ENCODE measurements at places on chromosomes 13 and 19.
A peak's percentile ranks its signal among the peaks of the same experiment; 100 is the strongest.

DNA sequence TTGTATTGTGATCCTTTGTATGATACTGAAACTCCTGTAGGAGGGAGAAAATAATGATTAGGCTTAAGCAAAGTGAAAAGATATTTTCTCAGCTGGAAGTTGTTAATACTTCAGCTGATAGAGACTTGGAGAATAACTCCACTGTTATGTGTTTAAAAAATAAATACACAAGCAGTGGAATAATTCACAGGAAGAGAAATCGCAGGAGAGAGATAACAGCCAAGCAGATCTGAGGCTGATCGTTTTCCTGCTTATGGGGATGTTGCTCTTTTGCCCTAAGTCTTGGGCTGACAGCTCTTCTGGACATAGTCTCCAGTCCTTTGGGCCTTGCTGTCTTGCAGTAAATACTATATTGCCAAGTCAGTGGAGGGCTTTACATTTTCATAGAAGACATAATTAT lies 93.3 kb downstream of the OLFM4 start:
- no peak for DNase-seq

- DNase-seq = peak; percentile 95
Measured at GRCh38 chr19:39372047-39372802, 18.7 kb downstream of the PAF1 start.

DNA sequence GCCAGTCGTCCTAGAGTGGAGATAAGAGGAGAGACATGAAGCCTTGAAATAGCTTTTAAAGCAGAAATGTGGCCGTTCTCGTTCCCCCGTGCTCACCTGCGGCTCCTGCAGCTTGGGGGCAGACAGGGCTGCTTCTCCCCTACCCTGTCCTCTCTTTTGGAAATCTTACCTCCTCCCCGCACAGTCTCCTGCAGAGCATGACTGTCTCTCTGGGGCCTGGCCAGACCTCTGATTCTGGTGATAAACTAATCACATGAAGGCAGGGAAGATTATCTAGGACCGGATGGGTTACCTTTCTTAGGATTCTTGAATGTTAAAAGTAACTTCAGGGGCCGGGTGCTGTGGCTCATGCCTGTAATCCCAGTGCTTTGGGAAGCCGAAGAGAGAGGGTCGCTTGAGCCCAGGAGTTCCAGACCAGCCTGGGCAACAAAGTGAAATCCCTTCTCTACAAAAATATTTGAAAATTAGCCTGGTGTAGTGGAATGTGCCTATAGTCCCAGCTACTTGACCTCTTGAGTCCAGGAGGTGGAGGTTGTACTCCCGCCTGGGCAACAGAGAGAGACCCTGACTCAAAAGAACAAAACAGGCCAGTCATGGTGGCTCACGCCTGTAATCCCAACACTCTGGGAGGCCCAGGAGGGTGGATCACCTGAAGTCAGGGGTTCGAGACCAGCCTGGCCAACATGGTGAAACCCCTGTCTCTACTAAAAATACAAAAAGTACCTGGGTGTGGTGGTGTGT lies 8.1 kb downstream of the CEBPA start:
- no peak for DNase-seq

DNA sequence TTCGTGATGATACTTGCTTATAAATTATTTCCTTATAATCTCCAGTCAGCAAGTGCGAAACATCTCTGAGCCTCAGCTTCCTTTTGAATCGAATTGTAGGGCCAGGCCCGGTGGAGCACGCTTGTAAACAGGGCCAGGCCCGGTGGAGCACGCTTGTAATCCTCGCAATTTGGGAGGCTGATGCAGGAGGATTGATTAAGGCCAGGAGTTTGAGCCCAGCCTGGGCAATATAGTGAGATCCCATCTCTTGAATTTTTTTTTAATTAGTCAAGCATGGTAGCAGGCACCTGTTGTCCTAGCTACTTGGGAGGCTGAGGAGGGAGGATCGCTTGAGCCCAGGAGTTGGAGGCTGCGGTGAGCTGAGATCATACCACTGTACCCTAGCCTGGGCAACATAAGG lies 116.2 kb upstream of the MCF2L start:
- no peak for DNase-seq

- no peak for DNase-seq
Measured at GRCh38 chr13:78596736-78597601, 6.4 kb downstream of the POU4F1 start.

- DNase-seq = peak; percentile 45
Measured at GRCh38 chr13:50677687-50678463, 165.6 kb downstream of the DLEU7 start.

DNA sequence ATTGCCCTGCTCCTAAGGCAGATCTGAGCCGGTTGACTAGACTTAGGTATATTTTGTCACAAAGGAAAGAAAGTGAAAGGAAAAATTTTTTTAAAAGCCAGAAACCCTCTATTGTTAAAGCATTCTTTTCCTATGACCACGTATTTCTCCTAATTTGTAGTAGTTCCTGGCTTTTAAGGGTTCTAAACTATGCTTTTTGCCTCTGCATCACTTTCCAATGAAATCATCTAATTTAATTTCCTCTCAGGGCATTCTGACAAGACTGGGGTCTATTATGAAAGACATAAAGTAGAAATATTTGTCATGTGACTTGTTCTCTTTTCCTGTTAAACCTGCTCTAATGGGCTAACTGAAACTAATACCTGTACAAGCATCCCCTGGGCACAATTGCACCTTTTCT lies 233.0 kb upstream of the PRR20A start:
- DNase-seq = no peak

- DNase-seq = no peak
Measured at GRCh38 chr19:51339313-51339686, 2.6 kb downstream of the VSIG10L start.

- DNase-seq = no peak
Measured at GRCh38 chr13:37806666-37807065, 62.9 kb downstream of the TRPC4 start.

- no peak for DNase-seq
Measured at GRCh38 chr19:38047049-38047438, 140.0 kb downstream of the SIPA1L3 start.

- no peak for DNase-seq
Measured at GRCh38 chr19:46347985-46348384, 1.1 kb downstream of the PPP5C start.

DNA sequence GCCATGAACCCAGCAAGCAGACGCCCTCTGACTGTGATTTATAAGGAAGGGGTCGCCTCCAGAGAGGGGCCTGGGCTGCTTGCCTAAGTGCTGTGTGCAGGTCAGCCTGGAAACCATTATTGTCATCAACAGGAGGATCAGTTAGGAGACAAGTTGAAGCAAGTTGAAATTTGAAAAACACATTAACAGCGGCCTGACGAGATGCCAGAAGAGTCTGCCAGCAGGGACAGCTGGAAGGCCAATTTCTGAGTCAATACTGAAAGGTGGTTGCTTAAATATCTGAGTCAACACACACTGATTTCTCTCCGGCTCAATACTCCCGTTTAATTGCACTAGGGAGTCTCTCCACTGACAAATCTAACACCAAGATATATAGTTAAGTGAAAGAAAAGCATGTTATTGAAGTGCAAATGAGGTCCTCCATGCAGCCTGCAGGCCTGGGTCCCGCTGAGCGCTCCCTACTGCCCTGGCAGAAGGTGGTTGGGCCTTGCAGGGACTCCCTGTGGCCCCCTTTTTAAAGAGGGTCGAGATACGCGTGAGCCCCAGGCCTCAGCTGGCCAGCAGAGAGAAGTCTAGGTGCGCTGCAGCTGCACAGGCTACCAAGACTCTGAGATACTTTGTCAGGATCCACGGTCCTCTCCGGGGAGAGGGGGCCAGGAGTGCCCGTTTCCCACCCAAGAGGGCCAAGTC lies 91.1 kb downstream of the RNASEH2B start:
- peak; percentile 89 for DNase-seq

- peak; percentile 41 for DNase-seq
Measured at GRCh38 chr19:30739394-30739793, 367.2 kb downstream of the ZNF536 start.

GRCh38 chr13:57063007-57063406 lies 77.7 kb upstream of the PRR20A start:
- no peak for DNase-seq

DNA sequence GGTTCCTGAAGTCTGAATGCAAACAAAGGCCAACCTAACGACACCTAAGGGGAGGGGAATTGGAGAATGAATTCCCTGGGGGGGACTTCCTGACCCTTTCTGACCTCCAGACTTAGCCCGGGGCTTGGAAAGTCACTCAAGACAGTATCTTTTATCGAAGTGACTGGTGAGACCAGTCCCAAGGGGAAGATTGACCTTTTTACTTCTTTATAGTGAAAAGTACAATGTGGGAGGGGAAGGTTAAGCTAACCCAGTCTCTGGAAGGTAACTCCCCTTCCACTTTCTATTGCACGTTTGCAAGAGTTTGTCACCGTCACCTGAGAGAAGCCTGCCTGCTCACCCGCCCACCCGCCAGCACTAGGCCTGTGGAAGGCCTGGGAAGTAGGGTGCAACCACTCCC lies 111.9 kb downstream of the EFNB2 start:
- no peak for DNase-seq

- DNase-seq = no peak
Measured at GRCh38 chr19:33117501-33117900, 14.4 kb upstream of the WDR88 start.
